Stimulated activated naive CD4-positive, alpha-beta T cell treated with Interleukin-2 at 50 U/mL for 16 hours (primary cell): ENCODE measurements at places on chromosomes 3 and 15.

DNA sequence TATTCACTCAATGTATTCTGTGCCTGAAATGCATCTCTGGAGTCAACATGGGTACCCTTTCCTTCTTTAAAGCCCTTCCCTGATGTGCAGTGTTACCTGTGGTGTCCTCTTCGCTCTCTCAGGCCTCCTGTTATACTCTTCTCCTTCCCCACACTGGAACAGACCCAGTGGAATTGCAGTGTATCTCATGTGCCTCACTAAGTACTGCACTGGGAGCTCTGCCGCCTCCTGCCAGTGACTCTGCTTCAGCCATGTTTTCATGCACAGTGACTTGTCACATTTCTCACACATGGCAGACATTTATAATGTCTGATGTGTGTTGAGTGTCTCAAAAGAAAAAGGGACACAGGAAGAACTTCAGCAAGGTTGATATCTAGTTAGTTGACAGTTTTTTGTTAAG is 191.0 kb downstream of the KLHL25 start:
- DNase-seq, result no peak

- no peak for DNase-seq
Measured at GRCh38 chr3:64187065-64187959, 38.0 kb downstream of the PRICKLE2 start.

GRCh38 chr15:29789871-29790270 is 32.4 kb downstream of the TJP1 start:
- DNase-seq, result no peak

DNA sequence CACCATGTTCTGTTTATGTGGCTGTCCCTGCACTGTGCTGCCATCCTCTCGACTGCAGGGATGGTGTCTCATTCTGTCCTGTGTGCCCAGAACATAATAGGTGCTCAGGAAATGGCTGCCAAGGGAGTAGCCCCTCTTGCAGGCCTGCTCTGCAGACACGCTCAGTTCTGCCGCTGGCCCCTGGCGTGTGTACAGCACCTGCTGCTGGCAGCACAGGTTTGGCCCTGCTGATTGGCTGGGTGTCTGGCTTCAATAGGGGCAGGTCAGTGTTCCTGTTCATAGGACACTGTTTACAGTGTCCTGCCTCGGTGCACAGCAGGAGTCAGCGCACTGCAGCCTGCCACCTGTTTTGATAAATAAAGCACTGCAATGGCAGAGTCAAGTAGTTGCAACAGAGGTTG is 146.9 kb downstream of the DNAJB8 start:
- no peak for DNase-seq

GRCh38 chr3:133506215-133506901 is 67.1 kb upstream of the CDV3 start:
- DNase-seq, result no peak

GRCh38 chr3:51813539-51813938 is 34.5 kb upstream of the IQCF6 start:
- no peak for DNase-seq

DNA sequence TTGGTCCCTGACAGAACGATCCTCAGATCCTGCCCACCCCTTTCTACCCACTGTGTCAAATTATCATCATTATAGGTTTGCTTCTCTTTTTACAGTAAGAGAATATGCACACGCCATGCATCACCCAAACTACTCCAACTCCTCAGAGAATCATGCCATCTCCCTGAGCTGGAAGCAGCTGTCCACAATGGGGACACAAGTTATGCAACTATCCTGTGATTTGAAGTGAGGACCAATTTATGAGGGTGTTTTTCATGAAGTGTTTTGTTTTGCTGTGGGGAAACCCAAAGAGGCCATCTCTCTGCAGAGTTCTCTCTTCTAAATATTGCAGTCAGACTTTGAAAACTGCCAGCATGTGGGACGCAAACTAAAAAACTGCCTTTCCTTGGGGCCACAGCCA is 35.8 kb upstream of the TNFSF10 start:
- DNase-seq, result no peak

GRCh38 chr15:62802612-62803011 is 239.9 kb upstream of the TPM1 start:
- DNase-seq, result no peak

DNA sequence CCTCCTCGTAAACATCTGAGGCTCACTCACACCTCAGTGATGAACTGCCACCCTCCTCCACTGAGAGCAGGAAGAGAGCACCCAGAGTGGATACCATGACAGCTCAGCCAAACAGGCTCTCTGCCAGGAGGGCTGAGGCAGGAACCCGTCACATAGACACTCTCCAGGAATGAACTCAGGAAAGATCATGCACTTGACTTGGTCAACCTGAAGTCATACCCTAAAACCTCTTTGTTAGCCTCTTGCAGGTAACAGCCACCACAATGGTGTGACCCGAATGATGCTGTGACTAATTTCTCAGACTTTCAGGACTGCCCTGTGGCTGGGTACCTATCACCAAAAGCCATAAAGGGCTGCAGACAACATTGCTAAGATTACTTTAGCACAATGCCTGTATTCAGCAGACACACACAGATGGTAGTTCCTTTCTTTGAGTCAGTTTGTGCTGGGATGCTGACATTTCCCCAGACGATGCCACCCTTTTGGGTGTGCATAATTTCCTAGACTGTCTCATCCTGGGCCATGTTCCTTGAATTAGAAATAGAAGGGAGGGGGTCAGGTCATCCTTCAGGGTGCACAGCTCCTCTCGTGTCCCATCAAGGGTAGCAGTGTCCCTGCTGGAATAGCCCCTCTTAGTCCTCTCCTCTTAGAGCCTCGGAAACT is 30.3 kb downstream of the CX3CR1 start:
- DNase-seq, result no peak

- DNase-seq, result no peak
Measured at GRCh38 chr15:94937242-94937641, 705.9 kb downstream of the MCTP2 start.

- DNase-seq, result no peak
Measured at GRCh38 chr15:57541271-57541670, 50.4 kb upstream of the MYZAP start.

DNA sequence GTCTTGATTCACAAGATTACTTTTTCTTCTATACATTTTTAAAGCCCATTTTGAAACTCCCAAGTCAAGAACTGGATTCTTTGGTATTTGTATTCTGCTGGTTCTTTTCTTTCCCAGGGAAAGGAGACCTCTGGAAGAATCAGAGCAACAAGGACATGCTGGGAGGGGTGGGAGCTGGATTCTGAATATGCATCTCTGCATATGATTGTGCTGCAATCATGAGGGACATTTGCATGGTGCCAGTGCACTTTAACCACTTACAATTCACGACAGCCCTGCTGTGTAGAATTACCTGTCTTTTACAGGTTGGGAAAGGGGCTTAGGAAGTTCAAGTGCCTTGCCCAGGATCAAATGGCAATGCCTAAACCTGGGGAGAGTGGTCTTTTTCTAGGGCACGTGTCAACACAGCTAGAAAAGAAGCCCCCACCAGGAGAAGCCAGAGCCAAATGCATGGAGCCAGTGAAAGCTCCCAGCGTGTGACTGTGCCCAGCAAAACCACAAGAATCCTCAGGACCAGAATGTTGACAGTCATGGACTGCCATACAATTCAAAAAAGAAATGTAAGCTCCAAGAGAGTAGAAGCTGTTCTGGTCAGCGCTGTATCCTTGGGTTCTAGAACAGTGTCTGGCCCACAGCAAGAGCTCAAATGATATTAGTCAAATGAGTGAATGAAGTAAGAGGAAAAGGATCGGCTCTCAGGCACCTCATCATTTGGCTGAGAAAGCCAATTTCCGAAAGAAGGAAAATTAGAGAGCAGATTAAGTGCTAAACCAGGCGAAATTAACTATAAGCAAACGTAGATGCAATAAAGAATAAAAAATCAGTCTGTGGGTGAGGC is 84.5 kb upstream of the MEF2A start:
- no peak for DNase-seq

GRCh38 chr3:159989973-159990846 is 1.6 kb downstream of the IL12A start:
- DNase-seq, result no peak

- DNase-seq, result no peak
Measured at GRCh38 chr3:71684757-71685386, 40.3 kb downstream of the EIF4E3 start.
